ENCODE measurements at places on chromosomes 12 and 14.

DNA sequence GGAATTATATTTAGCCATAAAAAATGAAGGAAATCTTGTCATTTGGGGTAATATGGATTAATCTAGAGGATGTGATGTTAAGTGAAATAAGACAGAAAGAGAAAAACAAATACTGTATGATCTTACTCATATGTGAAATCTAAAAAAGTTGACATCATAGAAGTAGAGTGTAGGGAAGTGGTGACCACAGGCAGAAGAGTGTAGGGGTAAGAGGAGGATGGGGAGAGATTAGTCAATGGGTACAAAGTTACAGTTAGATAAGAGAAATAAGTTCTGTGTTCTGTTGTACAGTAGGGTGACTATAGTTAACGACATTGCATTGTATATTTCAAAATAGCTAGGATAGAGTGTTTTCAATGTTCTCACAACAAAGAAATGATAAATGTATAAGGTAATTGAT lies 87.0 kb downstream of the TSHR start:
- DNase-seq: no peak

- DNase-seq: no peak
Measured at GRCh38 chr14:20470603-20470901, 1.3 kb downstream of the PNP start.

DNA sequence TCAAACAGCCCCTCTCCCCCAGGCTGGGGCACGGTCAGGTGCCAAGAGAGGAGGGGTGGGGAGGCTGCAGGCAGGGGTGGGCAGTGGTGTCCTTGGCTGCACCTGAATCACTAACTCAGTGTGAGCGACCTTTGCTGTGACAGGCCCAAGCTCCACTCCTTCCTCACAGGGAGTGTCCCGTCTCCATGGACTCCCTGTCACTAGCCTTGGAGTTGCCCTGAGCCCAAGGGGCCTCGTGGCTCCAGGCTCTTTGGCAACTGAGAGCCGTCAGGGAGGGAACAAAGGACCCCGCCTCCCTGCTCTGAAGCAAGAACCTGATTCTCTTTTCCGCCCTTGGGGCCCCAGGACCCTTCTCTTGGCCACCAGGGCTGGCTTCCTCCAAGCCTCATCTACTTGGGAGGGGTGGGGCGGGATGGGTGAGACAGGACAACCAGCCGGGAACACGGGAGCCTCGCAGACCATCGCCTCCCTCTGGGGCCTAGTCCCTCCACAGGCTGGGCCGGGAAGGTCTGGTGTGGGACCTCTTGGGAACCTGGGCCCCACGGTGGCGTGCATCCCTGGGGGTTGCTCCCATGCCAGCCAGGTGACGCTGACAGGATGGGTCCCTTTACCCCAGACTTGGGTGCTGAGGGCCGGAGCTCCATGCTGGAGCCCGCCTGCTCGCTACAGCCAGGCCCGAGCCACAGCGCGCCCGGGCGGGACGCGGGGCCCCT lies 935 bp upstream of the ADSS1 start:
- DNase-seq: no peak

DNA sequence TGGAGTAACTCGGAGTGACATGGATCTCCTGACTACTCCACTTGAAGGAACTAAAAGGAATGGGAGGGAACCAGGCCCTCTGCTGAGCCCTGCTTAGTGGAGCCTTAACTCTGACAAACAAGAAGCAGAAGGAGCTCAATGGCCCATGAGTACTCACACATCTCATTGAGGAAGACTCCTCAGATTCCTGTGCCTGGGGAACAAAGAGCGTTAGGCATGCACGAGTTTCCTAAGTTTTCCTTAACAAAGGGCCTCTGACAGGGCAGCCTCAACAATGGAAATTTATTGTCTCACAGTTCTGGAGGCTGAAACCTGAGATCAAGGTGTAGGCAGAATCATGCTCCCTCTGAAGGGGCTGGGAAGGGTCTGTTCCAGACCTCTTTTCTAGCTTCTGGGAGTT lies 185.7 kb upstream of the NTF3 start:
- DNase-seq: no peak

DNA sequence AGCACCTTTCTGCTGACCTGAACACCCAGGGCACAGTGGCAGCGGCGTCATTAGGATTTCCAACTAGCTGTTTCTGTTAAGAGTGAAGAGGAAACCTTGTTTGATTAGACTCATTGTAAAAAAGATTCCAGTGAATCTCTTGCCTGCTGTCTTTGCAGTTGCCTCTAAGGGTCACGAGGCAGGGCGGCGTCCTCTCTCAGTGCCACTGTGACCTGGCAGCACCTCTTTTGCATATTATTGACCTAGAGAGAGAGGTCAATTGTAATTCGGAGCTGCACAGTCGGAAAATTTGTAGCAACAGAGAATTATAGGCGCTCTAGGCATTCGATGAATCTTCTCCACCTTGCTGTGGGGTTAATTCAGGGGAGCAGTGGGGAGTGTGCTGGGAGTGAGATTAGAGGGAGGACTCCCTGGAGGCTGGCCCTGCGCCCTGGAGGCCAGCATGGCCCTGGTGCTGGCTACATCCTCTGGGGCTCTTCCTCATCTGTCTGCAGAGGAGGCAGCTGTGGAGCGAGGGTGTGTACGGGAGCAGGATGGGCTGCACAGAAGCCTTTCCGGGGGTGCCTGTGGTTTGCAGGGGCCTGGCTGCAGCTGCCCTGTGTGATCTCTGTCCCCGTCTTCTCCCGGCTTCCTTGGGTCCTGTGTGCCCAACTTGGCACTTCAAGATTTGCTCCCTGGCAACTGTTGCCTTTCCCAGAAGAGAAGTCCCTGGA lies 14.3 kb downstream of the PACS2 start:
- DNase-seq: no peak

- DNase-seq: no peak
Measured at GRCh38 chr12:94020335-94020734, 128.0 kb upstream of the PLXNC1 start.

DNA sequence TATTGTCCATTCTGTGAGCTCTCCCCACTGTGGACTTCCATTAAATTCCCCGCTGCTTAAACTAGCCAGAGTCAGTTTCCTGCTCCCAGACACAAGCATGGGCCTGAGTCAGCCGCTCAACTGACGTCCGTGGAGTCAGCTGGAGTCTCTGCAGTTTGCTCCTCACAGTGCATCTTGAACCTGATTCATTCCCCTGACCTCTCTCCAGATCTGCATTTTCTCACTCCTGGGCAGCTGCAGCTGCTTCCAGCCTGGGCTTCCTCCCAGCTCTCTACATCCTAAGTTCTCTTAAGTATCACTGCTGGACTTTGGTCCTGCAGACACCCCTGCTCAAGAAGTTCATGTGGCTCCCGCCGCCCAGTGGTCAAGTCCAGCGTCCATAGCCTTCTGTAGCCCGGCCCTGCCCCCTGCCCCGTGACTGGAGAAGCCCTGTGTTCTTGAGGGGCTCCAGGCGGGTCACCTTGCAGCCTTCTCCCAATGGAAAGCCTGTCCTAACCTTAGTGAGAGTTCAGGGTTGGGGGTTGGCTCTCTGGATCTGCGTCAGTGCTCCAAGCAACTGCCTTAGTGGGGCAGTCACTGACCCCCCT lies 20.0 kb downstream of the NFKBIA start:
- DNase-seq: no peak

Data from stimulated activated naive CD4-positive, alpha-beta T cell (primary cell).